ENCODE measurements at places on chromosomes 3 and 15.

DNA sequence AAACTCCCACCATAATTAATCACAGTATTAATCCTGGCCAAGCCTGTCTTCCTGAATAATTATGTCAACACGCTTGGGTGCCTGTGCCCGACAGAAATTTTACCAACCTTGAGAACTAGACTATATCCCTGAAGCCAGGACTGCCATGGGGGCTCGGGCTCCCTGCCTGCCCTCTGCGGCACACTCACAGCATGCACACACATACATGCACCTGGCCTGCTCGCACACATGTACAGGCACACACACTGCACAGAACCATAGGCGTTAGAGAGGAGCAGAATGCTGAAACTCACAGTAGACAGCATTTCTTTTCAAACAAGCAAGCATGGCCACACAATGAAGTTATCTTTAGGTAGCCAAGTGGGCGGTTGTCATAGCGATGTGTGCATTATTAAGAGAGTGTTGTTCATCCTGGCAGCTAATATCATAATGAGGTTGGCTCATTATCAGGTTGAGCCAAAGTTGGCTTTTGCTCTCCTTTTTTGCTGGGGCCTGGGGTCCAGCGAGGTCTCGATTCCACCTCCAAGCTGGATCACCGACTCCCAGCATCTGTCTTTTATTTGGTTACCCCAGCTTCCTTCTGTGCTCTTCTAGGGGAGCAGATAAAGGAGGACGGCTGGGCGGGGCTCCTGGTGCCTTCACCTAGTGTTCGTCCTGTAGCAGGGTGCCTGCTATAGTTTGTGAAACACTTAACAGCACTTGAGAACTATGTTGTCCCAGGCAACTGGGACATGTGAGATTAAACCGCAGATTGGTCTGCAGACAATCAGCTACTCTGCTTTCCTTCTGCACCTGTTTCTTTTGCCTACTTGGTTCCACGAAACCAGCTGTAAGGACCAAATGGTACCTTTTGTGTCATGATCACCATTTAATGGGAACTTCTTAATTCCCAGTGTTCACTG lies 91.4 kb downstream of the ZNF621 start:
- DNase-seq, result no peak

GRCh38 chr3:100613721-100614390 lies 4.5 kb downstream of the ADGRG7 start:
- DNase-seq, result no peak

DNA sequence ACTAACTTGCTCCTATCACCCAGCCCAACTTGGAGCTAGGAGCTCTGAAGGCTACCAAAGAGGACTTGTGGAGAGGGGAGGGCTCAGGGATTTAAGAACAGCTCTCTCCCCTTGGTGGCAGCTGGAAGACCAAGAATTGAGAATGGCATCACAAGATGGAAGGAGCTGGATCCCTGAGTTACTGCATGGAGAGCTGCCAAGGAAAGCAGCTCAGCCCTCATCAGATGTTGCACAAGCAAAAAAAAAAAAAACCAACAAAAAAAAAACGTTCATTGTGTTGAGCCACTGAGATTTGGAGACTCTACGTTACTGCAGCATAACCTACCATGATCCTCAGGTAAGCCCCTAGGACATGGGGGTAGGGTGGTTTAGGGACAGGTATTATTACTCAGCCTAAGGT lies 41.0 kb downstream of the ITGB5 start:
- DNase-seq, result no peak

- no peak for DNase-seq
Observed at GRCh38 chr15:69320977-69321554, 22.4 kb downstream of the PAQR5 start.

DNA sequence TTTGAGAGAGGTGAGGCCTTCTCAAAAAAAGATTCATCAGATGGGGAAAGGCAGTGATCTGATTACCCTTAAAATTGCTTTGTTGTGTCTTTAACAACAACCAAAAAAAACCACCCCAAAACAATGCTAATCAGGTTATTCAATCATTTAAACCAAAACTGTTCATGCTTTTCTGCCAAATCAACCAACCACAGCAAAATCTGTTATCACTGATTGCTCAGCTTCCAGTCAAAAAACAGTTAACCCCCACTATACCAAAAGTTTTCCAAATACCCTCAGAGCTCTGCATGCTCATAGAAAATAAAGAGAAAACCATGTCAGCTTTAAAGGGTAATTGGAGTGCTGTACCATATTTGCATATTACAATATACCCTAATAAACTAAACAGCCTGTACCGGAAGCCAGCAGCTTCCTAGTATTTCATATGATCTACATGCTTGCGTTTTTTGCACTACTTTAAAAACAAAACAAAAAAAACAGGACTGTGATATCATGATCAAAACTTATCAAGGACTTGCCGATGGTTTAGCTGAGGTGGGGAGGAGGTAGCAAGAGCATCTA lies 22.8 kb downstream of the SATB1 start:
- DNase-seq, result no peak

- DNase-seq, result peak; percentile 62
Observed at GRCh38 chr3:75101329-75102147, 487.1 kb upstream of the CNTN3 start.
